Vagina (tissue), 2 donors: ENCODE measurements at places on chromosomes 1 and 21.

- DNase-seq: no peak
Measured at GRCh38 chr1:27864264-27864895, 8.0 kb upstream of the THEMIS2 start.

GRCh38 chr1:95096218-95096841, 20.8 kb upstream of the TLCD4 start:
- DNase-seq: no peak

- DNase-seq: peak; percentile 86
Measured at GRCh38 chr1:47993416-47993740, 3.8 kb downstream of the TRABD2B start.

DNA sequence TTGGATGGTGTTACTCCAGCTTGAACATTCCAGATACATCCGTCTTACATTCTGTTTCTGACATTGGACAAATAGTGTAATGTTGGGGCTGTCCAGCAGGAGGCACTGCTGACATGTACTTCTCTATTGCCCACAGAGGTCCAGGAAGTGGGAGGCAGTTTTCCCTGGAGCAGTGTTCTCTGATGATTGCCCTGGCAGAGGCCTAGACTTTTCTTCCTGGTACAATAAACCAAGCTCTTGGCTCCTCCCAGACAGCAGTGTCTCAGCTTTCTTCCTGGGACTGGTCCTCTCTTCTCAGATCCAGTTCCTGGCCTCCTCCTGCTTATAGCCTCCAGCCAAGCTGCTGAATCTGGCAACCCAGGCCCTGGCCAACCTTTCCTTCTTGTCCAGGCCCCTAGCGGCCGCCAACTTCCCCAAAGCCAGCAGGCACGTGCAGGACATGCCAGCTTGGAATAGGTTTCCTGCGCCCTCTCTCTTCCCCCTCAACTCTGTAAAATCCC, 14.9 kb upstream of the IFNLR1 start:
- DNase-seq: peak; percentile 98

- DNase-seq: no peak
Measured at GRCh38 chr1:185608177-185608576, 126.0 kb upstream of the HMCN1 start.

DNA sequence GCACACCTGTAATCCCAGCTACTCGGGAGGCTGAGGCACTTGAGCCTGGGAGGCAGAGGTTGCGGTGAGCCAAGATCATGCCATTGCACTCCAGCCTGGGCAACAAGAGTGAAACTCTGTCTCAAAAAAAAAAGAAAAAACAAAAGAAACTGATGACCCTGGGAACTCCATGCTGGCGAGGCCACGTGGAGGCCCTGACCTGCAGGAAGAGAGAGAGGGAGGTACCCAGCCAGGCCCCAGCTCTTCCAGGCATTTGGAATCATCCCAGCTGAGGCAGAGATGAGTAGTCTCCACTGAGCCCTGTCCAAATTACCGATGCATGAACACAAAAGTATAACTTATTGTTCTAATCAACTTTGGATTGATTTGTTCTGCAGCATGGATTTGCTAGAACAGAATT, 132.0 kb upstream of the ZBTB40 start:
- DNase-seq: no peak

DNA sequence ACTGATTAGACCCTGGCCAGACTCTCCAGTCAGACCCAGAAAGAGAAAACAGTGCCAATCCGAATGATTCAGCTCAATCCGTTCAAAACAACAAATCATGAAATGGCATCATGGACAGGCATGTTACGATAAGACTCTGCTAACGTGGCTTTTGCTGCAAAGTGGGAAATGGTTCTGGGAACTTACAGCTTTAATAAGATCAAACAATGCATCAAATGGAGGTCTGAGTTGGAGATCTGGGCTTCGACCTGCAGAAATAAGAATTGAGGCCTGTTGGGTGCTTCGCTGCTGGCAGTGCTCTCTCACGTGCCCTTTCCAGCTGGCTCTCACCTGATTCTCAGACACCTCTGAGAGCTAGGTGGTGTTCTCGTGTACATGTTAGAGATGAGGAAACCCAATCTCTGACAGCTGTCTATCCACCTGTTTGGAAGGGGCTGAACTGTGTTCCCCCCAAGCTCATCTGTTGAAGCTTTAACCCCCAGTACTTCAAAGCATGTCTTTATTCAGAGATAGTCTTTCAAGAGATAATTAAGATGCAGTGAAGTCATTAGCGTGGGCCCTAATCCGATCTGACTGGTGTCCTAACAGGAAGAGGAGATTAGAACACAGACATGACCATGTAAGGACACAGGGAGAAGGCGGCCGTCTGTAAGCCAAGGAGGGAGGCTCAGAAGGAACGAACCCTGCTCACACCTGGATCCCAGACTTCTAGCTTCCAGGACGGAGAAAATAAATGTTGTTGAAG, 45.5 kb upstream of the ETS2 start:
- no peak for DNase-seq

DNA sequence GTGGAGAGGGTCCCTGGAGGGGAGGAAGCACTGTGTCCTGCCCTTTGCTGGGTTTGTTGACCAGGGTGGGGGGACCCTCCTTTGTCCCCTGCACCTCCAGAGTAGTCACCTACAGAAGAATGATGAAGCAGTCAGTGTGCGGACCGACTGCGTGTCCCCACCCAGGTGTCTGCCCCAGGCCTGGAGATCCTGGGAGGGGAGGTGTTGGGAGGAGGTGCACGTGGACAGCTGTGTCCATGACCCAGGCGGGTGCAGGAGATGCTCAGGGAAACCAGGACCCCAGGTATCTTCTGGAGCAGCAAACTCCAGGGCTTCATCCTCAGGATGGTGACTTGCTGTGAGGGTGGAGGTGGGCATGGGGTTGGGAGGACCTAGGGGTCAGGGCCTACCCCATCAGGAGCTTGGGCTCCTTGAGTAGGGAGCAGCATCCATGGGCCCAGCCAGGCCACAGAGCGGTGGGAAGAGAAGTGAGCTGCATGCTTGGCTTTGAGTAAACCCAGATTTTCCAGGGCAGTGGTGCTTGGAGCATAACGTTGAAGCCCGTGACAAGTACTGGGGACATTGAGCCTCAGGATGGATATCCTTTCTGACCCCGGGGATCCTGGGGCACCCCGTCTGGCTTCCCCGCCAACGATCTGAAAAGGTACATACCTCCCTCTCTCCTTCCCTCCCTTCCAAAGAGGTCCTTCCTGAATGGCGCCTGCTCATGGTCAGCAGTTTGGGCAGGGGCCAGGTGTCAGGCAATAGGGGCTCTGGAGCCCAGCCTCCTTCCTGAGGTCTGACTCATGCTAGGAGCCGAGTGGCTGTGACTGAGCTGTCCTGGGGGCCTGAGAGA, 13.7 kb downstream of the ACTRT2 start:
- DNase-seq: no peak

- DNase-seq: no peak
Measured at GRCh38 chr1:27868932-27869718, 3.2 kb upstream of the THEMIS2 start.

DNA sequence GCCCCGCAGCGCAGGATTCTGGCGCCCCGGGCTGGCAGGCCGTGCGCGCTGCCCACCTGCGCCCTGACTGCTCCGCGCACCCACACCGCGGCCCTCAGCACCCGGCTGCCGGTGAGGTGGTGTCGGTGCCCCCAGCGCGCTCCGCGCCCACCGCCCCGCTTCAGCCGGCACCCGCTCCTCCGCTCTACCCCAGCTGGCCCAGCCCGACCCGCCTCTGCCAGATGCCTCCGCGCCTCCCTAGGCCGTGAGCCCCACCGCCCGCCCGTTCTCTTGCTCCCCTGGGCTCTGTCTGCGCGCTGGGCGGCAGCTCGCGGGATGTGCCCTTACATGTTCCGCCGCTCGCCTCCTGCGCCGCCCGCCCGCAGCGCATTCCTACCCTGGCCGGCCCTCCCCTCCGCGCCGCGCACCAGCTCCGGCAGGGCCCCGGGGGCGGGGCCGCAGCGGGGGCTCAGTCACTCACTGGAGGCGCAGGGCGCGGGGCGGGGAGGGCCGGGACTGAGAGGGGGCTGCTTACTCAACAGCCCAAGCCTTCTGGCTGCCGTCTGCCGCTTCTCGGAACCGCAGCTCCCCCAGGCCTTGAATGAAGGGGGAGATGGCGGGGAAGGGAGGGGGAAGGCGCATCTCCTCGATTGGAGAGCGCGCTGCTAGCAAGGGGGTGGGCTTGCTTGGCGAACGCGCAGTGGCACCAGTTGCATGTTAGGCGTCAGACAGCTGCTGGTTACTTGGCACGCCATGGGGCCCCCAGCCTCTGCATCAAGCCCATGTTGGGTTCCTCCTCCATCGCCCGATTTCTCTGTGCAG, at the start of gene PHLDA3:
Gene PHLDA3, minus strand, starts transcription at position 345 of the 801 bp plus-strand sequence. CDS start 402 bp downstream, outside the sequence.
- no peak for DNase-seq

GRCh38 chr1:78255383-78255782, 209.6 kb downstream of the GIPC2 start:
- no peak for DNase-seq

DNA sequence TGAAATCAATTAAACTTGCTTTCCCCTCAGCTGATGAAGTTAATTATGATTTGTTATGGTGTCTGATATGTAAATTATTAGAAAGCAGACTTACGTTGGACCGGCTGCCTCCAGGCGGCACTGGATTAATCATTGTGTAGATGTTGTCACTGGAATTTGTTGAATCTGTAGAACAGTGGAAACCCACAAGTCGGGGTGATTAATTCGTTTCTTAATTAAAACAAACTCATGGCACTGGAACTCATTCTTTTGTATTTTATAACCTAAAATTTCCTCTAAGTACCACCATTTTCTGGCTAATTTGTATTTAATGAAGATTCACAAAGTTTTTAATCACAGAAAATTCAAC, 39.0 kb downstream of the MRPL37 start:
- no peak for DNase-seq

DNA sequence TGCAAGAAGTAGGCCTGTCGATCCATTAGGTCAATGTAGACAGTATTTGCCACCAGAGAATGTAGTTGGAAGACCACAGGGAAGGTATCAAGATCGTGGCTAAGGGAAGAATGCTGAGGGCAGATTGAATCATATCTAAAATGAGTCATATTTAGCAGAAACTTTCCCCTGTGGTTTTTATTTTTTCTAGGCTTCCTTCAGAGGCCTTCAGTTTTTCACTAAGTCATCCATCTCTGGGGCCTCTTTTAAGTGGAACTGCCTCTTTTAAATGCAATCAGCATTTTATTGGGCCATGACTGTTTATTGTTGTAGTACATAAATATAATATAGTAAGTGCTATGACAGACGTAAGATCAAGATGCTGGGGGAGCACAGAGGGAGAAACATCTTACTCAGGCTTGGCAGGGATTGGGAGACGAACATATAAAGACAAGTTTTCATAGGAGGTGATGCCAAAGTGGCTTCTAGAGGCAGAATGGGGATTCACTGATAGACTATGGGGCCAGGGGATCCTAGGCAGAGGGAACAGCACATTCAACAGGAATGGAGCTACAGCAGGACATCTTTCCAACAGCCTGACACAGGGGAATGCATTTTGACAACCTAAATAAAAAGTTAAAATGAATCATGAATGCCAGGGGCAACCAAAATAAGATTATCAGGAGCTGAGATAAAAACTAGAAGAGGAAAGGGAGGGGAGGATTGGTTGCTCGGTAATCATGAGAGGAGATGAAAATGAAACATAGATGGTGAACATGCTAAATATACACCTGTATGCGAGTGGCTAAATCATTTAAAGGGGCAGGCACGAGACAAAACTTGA, 20.1 kb downstream of the UBE2U start:
- DNase-seq: no peak

DNA sequence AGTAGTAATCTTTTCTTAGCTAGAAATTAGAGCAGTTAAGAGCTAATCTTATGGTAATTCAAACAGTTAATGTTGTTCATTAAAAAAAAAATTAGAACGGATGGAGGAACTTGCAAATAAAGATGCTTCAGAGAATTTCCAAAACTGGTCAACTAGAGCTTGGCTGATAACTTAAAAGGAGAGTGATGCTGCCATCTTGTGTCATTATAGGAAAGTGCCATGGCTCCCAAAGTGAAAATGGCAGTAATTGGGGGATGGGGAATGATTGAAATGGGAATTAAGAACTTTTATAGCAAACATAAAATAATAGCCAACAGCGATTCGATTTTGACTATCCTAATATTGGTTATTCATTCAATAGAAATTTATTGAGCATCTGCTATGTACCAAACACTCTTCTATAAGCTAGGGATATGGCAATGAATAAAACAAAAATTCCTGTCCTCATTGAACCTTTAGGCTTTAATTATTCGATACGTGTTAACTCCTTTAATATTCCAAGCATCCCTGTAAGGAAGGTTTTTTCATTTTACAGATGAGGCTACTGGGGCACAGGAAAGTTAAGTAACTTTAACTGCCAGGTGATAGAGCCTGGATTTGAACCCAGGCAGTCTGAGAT, 5.7 kb upstream of the PLPP3 start:
- no peak for DNase-seq

- DNase-seq: no peak
Measured at GRCh38 chr1:228228601-228229074, 20.8 kb downstream of the OBSCN start.

- DNase-seq: no peak
Measured at GRCh38 chr21:14414932-14415508, 32.1 kb upstream of the HSPA13 start.

DNA sequence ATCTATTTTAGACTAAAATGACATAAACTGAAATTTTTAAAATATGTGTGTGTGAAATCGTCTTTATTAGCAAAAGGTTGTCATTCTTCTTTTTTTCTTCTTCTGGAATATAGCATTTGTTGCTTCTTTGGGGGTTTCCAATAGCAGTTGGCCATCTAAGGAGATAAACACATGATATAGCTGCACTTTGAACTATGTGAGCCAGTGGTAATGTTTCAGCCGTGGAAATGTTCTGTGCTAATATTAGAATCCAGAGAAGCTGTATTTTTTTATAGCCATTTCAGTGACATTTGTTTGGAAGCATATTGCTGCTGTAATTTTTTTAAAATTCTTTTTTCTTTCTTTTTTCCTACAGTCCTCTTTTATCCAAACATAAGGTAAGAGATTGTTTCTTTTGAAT, 75.1 kb downstream of the CNST start:
- DNase-seq: no peak

GRCh38 chr1:117537291-117537920, 68.4 kb upstream of the TENT5C start:
- no peak for DNase-seq

- DNase-seq: no peak
Measured at GRCh38 chr1:211490038-211490678, 1.8 kb downstream of the RD3 start.

GRCh38 chr1:9841460-9841859, 17.7 kb upstream of the CLSTN1 start:
- DNase-seq: no peak

GRCh38 chr1:227742738-227743715, 7.8 kb downstream of the SNAP47 start:
- DNase-seq: no peak

GRCh38 chr1:230636575-230637148, 5.6 kb upstream of the COG2 start:
- DNase-seq: no peak

- no peak for DNase-seq
Measured at GRCh38 chr1:24908591-24909259, 21.4 kb downstream of the RUNX3 start.

DNA sequence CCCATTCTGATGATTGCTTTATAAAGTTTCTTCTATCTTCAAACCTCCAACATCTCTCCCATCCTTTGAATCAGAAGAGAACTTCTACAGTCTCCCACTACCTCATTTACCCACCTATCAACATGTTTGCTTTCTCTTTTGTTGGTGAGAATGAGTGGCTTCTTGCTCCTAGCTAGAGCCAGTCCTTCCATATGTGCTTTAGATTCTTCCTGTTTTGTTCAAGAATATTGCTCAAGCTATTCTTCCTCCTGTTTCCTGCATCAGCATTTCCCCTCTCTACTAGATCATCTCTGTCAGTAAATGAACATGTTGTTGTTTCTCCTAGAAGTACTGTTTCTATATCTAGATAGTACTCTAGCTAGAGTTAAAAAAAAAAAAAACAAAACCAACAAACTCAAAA, 6.3 kb downstream of the ATF6 start:
- no peak for DNase-seq
